Smooth muscle cell of the brain vasculature (primary cell): ENCODE measurements at places on chromosomes 3 and 15.

GRCh38 chr3:39388741-39389248 lies 5.6 kb downstream of the SLC25A38 start:
- DNase-seq: no peak

DNA sequence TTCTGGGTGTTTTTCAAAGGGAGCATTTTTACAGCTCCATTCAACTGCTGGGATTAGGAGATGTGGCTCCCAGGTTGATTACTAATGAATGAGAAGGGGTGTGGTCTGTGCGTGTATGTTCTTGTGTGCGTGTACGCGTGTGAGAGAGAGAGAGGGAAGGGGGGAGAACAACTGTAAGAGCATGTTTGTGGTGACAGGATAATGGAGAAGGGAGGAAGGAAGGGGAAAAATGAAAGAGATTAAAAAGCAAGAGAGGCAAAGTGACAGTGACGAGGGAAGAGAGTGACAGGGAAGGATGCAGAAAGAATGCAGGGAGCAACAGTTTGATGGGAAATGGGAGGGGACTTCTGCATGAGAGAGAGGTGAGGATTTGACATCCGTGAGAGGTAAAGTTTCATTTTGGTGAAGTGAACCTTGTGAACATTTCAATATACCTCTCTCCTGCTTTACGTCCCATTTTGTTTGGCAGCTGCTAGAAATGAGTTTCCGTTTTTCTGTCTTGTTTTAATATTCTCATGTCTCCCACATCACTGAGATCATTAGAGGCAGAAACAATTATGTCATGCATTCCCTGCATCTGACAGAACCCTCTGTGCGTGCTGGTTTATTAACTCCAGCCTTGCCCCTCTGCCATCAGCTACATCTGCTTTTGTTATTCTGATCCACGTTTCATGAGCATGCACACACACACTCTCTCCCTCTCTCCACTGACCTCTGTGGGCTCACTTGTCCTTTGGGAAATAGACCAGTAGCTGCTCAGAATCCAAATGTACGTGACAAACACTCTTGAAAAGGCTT lies 161.6 kb downstream of the GAP43 start:
- no peak for DNase-seq

GRCh38 chr3:11944052-11944673 lies 60.0 kb upstream of the SYN2 start:
- no peak for DNase-seq

- no peak for DNase-seq
These were observed 72.3 kb upstream of the PRICKLE2 start for GRCh38 chr3:64297563-64297962.

- DNase-seq: no peak
These were observed 1123.7 kb upstream of the CADM2 start for GRCh38 chr3:83835040-83835439.

- DNase-seq: no peak
These were observed 6.7 kb downstream of the EFCC1 start for GRCh38 chr3:129007792-129008191.

DNA sequence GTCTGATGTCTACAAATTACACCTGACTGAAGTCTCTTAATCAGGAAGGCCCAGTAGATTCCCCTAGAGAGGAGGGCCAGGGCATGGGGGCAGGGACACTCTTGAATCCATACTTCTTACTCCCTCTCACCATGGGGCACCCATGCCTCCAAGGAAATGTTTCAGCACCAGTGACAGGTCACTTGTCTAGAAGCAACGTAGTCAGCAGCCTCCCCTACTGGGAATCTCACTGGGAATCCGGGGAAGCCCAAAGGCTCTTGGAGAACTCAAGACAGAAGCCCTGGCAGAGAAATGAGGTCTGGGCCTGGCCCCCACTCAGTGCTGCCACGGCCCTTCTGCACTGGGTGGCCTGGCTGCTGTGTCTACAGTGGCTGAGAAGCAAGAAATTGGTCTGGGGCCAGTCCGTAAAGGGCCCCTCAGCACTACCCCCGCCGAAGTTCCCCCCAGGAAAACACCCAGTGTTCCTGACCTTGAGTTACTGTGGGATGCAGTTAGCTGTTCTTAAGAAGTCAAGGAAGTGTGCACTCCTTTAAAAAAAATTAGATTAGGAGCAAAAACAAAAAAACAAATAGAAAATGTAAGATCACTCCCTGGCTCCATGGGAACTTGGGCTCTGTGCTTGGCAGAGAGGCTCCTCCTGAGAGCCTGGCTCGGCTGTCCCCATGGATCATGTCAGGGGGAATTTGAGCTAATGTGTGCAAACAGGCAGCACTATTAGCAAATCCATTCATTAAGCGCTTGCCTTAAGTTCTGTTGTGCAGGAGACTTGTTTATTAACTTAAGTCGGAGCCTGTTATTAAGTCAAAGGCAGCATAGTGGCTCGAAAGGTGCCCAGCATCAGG lies 5.4 kb upstream of the LINGO1 start:
- DNase-seq: no peak

GRCh38 chr15:67701669-67702068 lies 123.6 kb upstream of the SKOR1 start:
- DNase-seq: no peak

DNA sequence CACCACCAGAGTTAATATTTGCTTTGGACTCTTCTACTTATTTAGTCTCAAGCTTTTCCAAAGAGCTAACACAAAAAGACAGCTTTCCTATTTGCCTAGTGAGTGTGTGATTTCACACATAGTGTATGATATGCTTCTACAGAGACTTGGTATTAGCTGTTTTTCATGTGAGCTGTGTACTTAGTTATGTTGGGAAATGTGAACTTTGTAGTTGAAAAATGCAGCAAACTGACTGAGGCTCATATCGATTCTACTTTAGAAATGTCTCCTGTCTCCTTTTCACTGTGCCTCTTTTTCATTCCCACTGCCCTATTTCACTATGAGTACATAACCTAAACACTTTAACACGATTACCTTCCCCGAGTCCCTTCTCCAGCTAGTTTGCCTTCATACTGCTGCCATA lies 136.5 kb downstream of the ALCAM start:
- DNase-seq: no peak

- DNase-seq: no peak
These were observed 397.6 kb downstream of the FOXP1 start for GRCh38 chr3:71185733-71186455.

GRCh38 chr15:52733696-52734255 lies 54.6 kb upstream of the ATOSA start:
- DNase-seq: no peak

DNA sequence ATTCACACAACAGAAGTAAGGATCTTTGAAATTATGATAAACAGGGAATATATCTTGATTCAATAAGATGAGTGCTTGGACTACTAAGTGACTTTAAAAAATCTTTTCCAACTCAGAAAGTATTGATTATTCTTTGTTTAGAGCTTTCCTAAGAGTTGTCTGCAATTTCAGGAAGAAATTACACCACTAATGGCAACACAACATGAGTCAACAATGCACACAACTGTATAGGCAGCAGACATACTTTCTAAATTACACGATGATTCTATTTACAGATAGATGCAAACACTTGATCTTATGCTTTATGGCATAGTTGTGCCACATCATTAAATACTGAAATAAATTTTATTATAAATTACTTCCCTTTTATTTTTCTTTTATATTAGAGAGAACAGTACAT lies 4.4 kb downstream of the NAA50 start:
- no peak for DNase-seq

GRCh38 chr3:10389995-10390394 lies 69.1 kb upstream of the SEC13 start:
- no peak for DNase-seq
